ENCODE measurements at places on chromosomes 4 and X.
A peak's percentile ranks its signal among the peaks of the same experiment; 100 is the strongest.

DNA sequence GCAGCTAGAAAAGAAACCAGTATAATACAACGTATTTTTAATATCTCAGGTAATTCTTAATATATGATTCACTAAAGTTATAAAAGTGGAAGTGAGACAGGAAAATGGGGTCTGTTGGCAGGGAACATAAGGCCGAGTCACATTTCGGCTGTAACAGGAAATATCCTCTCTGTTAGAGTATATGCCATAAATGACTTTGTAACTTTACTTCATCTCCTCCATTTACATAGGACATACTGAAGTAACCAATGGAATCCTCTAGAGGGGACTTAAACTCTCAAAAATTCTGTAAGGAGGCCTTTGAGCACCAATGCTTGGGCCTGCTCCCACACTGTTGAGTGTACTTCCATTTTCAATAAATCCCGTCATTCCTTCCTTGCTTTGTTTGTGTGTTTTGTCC is 71.3 kb downstream of the ANKRD17 start:
- no peaks in the 10 kb centered on the region for H3K27me3 ChIP-seq
- no peak overlapping the region for H3K4me3 ChIP-seq
- no peak for DNase-seq
- H3K36me3 ChIP-seq: no peaks in the 10 kb centered on the region

DNA sequence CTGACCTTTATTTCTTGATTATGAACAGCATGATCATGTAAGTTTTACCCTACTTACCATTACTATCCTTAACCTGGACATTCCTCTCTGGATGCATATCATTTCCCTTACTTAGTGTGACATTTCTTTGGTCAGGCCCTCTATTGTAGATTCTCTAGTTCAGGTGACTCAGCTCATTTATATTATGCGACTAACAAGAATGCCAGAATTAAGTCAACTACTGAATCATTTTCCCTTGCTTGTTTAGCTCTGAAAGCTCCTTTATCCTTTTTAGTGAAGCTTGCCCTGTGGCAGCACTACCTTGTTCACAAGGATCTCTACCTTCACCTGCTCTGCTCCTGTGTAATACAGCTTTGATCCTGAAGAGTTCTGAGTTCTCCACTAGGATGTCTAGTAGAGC is 15.1 kb upstream of the UGT2B17 start:
- H3K4me1 ChIP-seq: no peaks in the 10 kb centered on the region
- DNase-seq: no peak
- H3K27ac ChIP-seq: no peak overlapping the region

DNA sequence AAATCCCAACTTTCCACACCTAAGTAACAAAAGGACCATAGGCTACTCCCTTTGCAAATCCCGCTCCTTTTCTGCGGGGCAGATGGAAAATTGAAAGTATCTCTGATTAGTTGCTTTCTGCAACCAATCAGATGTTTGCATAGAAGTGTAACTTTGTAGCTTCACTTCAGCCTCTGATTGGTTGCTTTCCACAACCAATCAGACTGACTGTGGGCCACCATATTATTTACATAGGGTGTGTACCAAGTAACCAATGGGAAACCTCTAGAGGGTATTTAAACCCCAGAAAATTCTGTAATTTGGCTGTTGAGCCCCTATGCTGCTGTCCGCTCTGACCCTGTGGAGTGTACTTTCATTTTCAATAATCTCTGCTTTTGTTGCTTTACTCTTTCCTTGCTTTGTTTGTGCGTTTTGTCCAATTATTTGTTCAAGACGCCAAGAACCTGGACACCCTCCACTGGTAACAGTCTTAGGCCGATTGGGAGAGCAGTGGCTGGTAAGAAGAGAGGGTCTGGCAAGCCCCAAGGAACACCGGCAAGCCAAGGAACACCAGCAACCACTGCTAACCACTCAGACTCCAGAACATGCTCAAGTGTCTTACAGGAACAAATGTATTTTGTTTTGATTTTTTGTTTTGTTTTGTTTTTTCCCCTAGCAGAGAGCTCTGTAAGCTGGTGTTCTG is 125.5 kb upstream of the MAP3K15 start:
- H3K4me1 ChIP-seq: peaks cover 4% of the 10 kb centered on the region
- no peaks in the 10 kb centered on the region for H3K36me3 ChIP-seq
- peak; percentile 29 for DNase-seq
- no peaks in the 10 kb centered on the region for H3K27me3 ChIP-seq
- H3K27ac ChIP-seq: peak overlapping the region; percentile 7
- H3K4me3 ChIP-seq: no peak overlapping the region

- no peak overlapping the region for H3K27ac ChIP-seq
- H3K36me3 ChIP-seq: no peaks in the 10 kb centered on the region
- H3K4me3 ChIP-seq: no peak overlapping the region
- no peak for DNase-seq
These were observed 411.2 kb downstream of the DTHD1 start for GRCh38 chr4:36692586-36692985.

DNA sequence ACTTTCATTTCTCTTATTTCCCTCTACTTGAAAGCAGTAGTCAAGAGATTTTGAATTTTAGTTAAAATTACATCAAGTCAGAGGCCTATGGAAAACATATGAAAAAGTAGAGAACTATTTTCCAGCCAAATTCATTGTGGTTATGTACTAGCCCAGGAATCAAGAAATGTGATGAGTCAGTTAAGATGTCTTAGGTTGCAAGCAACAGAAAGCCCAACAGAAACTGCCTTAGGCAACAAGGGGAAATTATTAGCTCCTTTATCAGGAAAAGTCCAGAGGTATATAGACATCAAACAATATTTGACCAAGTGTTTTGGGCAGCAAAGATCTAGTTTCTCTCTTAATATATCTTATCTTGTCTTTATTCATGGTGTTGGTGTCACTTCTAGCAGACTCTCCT is 37.8 kb upstream of the FRMD7 start:
- no peaks in the 10 kb centered on the region for H3K36me3 ChIP-seq
- no peak overlapping the region for H3K4me3 ChIP-seq
- H3K4me1 ChIP-seq: no peaks in the 10 kb centered on the region
- H3K27me3 ChIP-seq: no peaks in the 10 kb centered on the region

- no peak overlapping the region for H3K27ac ChIP-seq
- no peaks in the 10 kb centered on the region for H3K36me3 ChIP-seq
- H3K4me1 ChIP-seq: peaks cover 6% of the 10 kb centered on the region
- H3K27me3 ChIP-seq: no peaks in the 10 kb centered on the region
These were observed 174.9 kb downstream of the CHIC2 start for GRCh38 chr4:53889326-53890055.

DNA sequence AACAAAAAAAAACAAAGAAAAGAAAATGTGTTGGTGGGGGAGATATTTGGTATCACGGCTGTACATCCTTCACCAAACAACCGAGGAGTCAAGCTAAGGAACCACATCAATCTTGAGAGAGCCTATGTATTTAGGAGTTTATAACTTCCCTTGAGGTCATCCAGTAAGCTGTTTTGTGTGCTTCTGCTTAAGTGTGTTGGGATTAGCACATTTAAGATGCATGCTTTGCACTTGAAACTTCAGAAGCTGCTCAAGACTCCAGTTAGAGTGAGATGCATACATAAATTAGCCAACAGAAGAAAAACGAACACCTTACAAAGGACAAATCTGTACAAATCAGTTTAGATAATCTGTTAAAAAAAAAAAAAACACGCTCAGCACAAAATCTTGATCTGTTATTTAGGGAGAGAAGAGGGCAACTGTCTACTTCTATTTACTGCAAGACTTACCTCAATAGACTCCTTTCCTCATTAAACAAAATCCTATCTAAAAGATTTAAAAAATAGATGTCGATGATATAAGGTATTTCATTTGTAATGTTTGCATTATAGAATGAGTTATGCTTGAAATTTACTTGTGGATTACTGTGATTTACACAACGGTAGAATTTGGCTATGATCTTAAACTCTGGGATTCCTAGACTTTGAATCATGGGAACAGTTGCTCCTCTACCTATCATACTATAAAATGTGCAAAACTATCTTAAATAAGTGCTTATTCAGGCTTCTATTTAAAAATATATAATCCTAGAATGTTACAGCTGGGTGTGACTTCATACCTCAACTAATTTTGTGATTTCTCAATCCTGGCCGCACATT is 53.8 kb upstream of the NAP1L5 start:
- peaks cover 46% of the 10 kb centered on the region for H3K4me1 ChIP-seq
- H3K4me3 ChIP-seq: no peak overlapping the region
- H3K27ac ChIP-seq: peak overlapping the region; percentile 82
- no peaks in the 10 kb centered on the region for H3K27me3 ChIP-seq
- H3K36me3 ChIP-seq: peaks cover 39% of the 10 kb centered on the region

GRCh38 chr4:2289311-2289954 is 27.5 kb upstream of the MXD4 start:
- no peaks in the 10 kb centered on the region for H3K36me3 ChIP-seq
- no peaks in the 10 kb centered on the region for H3K27me3 ChIP-seq
- no peak overlapping the region for H3K27ac ChIP-seq
- H3K4me1 ChIP-seq: no peaks in the 10 kb centered on the region

DNA sequence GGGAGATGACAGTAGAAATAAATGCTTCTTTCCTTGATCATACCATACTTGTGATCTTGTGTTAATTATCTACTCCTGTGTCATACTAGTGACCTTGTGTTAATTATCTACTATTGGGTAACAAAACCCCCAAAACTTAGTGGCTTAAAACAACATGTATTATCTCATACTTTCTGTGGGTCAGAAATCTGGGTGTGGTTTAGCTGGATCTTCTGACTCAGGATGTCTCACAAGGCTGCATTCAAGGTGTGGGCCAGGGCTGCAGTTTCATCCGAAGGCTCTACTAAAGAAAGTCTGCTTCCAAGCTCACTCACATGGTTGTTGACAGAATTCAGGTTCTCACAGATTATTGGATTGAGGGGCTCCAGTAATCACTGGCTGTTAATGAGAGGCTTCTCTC is 70.3 kb upstream of the NDP start:
- H3K27ac ChIP-seq: no peak overlapping the region
- no peaks in the 10 kb centered on the region for H3K4me1 ChIP-seq
- H3K36me3 ChIP-seq: no peaks in the 10 kb centered on the region
- no peak overlapping the region for H3K4me3 ChIP-seq
- DNase-seq: no peak

DNA sequence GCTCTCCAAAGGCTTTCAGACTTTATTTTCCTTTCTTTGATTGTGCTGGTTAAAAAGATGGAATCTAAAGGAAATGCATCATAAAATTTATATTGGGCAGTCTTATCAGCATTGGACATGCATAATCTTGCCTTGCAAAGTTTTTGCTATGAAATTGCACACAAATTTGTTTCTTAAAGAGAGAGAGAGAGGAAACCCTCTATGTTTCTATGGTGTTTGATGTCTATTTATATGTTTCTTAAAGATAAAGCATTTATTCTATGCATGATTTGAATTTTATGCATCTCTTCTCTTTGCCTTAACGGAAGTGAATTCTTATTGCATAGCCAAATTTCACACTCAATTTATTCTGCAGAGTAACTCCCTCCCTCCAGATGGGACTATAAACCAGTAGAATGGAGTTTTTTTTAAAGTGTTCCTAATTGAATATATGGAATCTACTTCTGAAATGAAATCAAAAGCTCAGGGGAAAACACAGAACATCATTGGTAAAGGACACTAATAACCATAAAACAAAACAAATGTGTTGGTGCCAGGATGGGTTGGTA is 83.5 kb upstream of the PPARGC1A start:
- no peaks in the 10 kb centered on the region for H3K4me1 ChIP-seq
- no peaks in the 10 kb centered on the region for H3K36me3 ChIP-seq

DNA sequence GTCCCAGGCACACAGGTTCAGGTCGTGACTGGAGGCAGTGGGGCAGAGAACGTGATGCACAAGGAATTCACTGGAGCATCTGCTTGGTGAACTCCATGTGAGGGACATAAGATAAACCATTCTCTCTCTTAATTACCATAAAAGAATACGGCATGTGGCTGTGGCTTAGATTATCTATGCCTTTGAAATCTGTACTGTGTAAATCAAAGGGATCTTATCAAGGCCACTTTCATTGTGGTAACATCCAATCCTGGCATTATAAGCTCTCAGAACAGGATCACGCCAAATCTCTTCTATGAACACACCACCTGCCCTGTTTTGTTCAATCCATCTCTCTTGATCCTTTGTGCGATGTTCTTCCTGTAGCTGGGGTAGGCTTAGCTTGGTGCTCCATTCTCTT is 192.3 kb downstream of the SPATA18 start:
- no peaks in the 10 kb centered on the region for H3K27me3 ChIP-seq
- H3K27ac ChIP-seq: no peak overlapping the region
- H3K4me1 ChIP-seq: peaks cover 6% of the 10 kb centered on the region
- no peak overlapping the region for H3K4me3 ChIP-seq

DNA sequence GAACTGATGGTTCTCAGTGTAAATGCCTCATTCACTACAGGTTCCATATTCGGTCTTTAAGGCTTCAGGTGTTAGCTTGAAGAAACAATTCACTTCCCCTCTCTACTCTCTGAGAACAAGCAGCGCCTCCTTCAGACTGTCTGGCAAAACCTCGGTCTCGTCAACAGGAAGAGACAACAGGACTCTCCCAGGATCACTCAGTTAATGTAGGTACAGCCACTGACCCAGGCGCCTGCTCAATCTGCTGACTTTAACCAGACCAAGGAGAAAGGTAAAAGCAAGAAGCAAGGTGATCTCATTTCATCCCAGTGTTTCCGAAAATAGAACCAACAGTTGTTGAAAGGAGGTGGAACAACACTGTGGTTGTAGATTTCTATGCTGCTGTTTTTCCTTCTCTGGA is 102.2 kb downstream of the SLC2A9 start:
- no peak overlapping the region for H3K27ac ChIP-seq
- no peak for DNase-seq
- no peaks in the 10 kb centered on the region for H3K36me3 ChIP-seq
- H3K27me3 ChIP-seq: no peaks in the 10 kb centered on the region
- H3K4me1 ChIP-seq: no peaks in the 10 kb centered on the region
- H3K4me3 ChIP-seq: no peak overlapping the region

Data from thyroid gland (tissue), 4 donors.